NCI-H2029 (cell line): ENCODE measurements at places on chromosomes 3 and 15.

GRCh38 chr3:38655708-38656300 is 6.3 kb upstream of the SCN5A start:
- DNase-seq: peak; percentile 4

DNA sequence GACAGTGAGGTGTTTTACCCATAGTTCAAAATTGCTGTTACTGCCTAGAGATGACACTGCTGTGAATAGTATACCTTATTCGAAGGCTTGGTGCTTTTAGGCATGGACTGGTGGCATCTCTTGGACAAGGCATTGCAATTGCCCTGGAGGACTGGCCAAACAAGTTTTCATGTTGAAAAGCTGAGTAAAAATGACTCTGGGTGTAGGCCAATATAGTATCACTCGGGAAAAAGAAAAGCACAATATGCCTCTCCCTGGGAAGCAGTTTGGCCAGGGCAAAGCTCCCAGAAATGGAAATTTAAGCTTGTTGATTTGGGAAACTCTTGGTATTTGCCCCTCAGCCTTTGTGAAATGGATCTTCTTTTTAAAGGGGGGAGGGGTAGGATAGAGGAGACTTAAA is 54.8 kb downstream of the ZNF609 start:
- no peak for DNase-seq

GRCh38 chr3:128553560-128553959 is 60.6 kb upstream of the GATA2 start:
- DNase-seq: no peak

GRCh38 chr15:74307827-74308811 is 59.3 kb downstream of the CYP11A1 start:
- DNase-seq: peak; percentile 42

DNA sequence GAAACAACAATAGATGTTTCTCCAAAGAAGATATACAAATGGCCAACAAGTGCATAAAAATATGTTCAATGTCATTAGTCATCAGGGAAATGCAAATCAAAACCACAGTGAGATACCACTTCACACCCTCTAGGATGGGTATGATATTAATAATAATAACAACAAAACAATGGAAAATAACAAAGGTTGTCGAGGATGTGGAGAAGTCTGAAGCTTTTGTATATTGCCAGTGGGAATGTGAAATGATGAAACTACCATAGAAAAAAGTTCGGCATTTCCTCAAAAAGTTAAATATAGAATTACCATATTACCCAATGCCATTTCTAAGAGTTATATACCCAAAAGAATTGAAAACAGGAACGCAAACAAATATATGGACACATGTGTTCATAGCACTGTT is 10.8 kb downstream of the BHLHE40 start:
- no peak for DNase-seq
